ENCODE measurements at places on chromosomes 5 and 9.

GRCh38 chr9:100287186-100287585 lies 65.6 kb downstream of the TEX10 start:
- no peak for DNase-seq

- DNase-seq: no peak
Measured at GRCh38 chr5:173841710-173842109, 46.4 kb upstream of the CPEB4 start.

DNA sequence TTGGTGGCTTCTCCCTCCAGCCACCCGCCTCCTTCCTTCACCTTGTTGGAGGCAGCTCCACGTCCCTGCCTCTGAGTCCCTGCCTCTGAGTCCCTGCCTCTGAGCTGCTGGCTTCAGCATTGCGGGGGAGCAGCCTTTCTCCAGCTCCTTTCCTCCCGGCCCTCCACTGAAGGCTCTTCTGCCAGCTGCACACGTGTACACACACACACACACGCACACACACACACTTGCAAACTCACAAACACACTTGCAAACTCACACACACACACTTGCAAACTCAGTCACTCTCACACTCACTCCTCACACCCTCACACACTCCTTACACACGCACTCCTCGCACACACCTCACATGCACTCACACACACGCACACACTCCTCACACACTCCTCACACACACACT lies 45.1 kb downstream of the C9orf50 start:
- DNase-seq: no peak

DNA sequence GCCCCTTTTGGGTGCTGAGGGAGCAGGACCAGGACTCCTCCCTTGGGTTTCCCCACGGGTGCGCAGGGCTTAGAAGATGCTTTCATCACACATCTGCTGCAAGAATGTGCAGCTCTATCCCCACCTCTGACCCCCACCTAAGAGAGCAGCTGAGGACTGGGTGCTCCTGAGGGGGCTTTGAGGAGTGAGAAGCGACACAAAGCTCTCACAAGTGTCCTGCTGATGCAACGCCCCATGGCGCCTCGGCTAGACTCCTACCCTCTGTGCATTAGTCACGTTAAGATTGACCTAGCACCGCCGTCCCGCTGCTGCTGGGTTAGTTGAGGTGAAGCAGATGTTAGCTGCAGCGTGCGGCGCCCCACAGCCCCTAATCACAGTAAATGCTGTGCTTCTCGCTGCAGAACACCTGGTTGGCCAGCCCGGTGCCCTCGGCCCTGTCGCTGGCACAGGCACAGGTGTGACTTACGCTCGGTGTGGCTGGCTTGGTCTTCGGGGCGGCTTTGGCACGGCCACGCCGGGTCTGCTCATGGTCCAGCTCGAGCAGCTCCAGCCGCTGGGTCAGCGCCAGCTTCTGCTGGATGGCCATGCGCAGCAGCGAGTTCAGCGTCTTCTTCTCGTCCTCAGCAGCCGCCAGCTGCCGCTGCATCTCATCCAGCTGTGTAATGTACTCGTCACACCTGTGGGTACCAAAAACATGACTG lies 45.0 kb upstream of the IPPK start:
- peak; percentile 85 for DNase-seq

DNA sequence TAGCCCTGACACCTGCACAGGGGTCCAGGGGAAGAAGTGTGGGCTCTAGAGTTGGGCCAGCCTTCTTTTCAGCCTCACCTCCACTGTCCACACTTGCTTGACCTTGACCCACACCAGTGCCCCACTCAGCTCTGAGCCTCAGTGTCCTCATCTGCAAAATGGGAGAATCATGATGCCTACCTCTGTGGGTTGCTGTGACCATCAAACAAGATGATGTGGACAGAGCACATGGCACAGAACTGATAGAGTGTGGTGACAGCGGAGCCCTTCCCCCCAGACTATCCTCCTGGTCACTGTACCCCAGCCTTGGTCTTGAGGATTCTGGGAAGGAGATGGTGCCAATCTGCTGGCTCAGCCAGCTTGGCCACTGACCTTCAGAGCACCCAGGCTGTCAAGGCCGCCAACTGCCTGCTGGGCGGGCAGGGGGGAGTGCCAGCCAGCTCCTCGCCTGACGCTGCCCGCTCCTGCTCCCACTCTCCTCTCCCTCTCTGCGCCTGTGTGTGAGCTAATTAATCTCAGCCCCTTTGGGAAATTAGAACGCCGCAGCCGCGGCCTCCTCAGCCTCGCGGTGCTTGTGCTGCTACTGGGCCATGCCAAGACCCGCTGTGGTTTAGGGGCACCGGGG lies 16.7 kb downstream of the CXXC5 start:
- DNase-seq: no peak

DNA sequence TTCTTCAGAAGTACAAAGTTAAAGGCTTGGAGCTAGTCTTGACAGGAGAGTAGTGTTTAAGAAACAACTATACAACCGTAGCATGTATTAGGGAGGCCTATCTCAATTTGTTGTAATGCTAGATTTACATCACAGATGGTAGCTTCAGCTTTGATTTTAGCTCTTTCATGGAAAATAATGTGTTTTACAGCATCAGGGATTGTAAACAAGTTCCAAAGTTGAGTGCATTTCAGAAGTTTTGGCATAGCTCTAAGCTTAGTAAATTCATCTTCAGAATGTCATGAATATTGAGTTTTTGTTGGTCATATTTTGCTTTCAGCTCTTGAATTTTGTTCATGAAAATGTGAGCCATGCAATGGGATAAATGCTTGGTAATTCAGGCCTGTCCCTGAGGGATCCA lies 30.7 kb downstream of the SLC44A1 start:
- DNase-seq: no peak

DNA sequence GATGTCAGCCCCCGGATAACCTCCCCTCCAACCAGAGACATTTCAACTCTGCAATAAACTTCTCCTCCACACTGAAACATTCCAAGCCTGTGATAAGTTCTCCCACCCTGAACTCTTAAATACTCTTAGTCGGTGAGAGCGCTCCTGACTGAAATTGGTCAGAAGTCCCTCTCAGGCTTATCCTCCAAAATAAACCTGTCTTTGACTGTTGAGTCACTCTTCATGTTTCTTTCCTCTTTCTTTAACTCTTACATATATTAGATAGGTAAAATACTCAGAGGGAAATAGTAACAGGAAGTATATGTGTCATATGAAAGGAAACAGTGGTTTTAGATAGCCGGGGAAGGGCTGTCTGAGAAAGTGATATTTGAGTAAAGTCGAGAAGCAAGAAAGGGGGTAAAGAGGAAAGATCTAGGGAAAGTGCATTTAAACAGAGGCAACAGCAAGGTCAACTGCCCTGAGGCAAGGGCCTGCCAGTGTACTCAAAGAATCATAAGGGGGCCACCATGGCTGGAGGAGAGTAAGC lies 11.0 kb upstream of the FAM81B start:
- DNase-seq: no peak

GRCh38 chr9:27248702-27249101 lies 48.2 kb downstream of the EQTN start:
- DNase-seq: no peak

GRCh38 chr9:134653259-134654009 lies 11.8 kb downstream of the COL5A1 start:
- DNase-seq: no peak

- no peak for DNase-seq
Measured at GRCh38 chr9:101408374-101409078, 9.9 kb downstream of the ZNF189 start.

- no peak for DNase-seq
Measured at GRCh38 chr9:104775574-104775936, 11.6 kb downstream of the NIPSNAP3B start.

DNA sequence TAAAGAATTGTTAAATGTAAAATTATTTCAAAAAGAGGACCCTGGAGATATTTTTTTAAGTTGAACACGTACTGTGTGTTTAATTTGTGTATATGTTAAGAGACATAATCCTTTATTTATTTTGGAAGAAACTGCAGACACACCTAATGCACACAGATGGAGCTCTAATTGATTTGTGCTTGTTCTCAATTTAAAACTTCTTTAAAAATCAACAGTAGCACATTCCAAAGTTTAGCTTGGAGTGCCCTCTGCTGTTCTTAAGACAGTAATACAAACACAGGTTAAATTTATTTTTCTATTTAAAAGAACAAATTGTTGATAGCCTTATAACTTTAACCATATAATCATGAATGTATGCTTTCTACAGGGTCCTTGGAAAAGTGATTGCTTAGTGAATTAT lies 277.6 kb upstream of the ADAMTS16 start:
- no peak for DNase-seq

GRCh38 chr9:98867103-98867428 lies 59.6 kb downstream of the GALNT12 start:
- DNase-seq: no peak

DNA sequence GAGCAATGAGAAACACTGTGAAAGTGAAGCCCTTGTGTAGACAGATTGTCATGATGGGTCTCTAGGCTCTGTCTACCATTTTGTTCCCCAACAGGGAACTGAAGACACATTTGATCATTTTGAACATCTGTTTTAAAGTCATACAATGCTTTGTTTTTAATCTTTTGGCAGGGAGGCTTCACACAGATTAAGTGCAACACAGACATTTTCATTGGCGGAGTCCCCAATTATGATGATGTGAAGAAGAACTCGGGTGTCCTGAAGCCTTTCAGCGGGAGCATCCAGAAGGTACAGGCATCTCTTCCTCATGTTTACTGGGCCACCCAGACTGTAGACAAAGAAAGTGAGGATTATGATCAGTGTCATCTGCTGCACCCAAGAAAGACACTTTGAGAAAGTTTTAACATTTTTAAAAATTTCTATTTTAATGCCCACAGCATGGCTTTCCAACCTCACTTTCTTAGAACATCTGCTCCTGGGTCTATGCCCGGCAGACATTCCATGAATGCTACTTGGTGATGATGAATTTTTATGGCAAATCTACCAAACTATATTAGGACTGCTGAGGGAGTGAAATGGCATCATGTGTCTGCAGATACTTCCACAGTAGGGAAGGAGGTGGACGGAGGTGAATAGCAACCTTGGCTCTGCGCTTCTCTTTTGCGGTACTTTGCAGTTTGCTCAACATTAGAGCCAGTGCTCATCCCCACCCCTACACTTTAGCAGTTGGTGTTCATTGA lies 121.3 kb downstream of the LIFR start:
- no peak for DNase-seq

GRCh38 chr5:76457674-76458485 lies 54.8 kb downstream of the IQGAP2 start:
- DNase-seq: no peak

GRCh38 chr5:169106911-169107706 lies 193.8 kb downstream of the SLIT3 start:
- peak; percentile 76 for DNase-seq

GRCh38 chr5:112685931-112686330 lies 51.8 kb upstream of the APC start:
- no peak for DNase-seq

DNA sequence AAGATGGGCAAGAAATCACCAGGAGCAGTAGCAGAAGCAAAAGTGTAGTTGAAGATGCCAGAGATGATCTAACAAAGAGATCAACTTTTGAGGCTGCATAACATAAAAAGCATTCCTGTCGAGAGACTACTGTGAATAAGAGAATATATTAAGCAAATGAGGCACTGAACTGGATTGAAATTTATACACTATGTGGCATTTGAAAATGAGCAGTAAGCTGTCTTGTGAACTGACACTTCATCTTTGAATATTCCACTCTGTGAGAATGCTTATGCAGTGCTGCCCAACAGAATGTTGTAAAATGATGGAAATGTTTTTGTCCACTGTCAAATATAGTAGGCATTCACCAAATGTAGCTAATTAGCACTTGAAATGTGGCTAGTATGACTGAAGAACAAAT lies 18.9 kb upstream of the PRRC1 start:
- DNase-seq: no peak

- DNase-seq: no peak
Measured at GRCh38 chr5:63820577-63820976, 141.7 kb downstream of the HTR1A start.

DNA sequence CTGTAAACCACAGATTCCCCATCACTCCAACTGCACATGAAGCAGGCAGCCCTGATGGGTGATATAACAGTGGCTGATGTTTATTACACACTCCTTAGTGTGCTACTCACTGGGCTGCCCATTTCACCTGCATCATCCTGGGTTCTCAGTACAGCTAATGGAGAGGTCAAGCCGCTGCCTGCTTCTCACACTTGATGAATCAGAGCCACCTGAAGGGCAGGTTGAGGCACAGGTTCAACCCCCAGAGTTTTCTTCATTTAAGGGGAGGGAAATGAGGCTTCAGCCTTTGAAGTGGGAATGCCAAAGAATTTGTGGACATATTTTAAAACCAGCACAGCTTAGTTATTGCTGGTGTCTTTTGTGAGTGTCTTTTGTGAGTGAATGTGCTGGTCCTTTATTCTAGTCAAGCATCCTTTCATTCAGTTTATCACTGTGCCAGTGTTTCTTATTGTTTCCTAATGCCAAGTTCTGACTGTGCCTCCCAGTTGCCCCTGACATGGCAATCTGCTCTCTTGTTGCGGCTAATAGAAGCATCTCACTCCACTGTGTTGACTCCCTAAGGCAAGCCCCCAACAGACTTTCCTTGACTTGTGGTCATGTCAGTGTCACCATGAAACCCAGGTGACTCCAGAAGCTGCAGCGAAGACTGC lies 109.2 kb downstream of the FBXL7 start:
- DNase-seq: no peak

DNA sequence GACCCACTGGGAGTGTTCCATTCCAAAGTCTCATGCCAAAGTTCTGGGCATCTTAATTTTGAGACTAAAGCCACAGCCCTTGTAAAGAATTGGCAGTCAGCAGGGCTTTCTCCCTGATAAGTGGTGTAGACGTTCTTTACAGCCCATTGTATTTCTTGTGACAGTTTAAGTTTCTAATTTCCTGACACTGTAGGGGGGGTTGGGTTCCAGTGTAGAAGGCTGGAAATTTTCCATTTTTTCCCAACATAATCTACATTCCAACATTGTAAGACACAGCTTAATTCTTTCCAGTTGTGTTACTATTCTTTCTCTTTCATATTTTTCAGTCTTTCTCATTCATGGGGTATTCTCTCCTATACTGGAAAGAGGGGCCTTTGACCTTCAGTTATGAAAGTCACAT lies 121.1 kb downstream of the FBXL7 start:
- DNase-seq: no peak

GRCh38 chr5:158140120-158140731 lies 281.3 kb upstream of the CLINT1 start:
- no peak for DNase-seq

Measured in lower leg skin (tissue), 4 donors.